C1 segment of cervical spinal cord (tissue), 14 donors: ENCODE measurements at places on chromosomes 5 and 9.

- DNase-seq = no peak
These were observed 141.6 kb upstream of the ZNF608 start for GRCh38 chr5:124888050-124888506.

- peak; percentile 74 for DNase-seq
These were observed 58.7 kb downstream of the RXRA start for GRCh38 chr9:134384811-134385479.

- DNase-seq = no peak
These were observed 8.0 kb downstream of the PLIN2 start for GRCh38 chr9:19119246-19119645.

GRCh38 chr5:38968665-38969064, 105.5 kb downstream of the RICTOR start:
- DNase-seq = no peak

- DNase-seq = no peak
These were observed 468.5 kb downstream of the TAF11L14 start for GRCh38 chr5:18102733-18103132.
